ENCODE measurements at places on chromosomes 4 and X.
A peak's percentile ranks its signal among the peaks of the same experiment; 100 is the strongest.

DNA sequence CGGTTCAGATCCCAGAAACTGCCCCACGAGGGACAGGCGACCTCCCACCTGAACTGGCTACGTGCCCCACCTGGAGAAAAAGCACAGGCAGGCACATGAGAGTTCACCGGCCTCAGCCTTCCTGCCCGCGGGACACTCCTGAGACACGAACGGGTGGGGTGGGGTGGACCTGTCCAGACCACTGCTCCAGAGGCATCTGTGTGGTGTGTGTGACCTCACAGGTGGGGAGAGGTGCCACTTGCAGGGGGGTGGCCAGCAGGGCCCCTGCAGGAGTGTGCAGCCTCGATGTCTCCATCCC lies 18.5 kb downstream of the NELFA start:
- no peak for DNase-seq

GRCh38 chr4:184380707-184381106 lies 93.6 kb downstream of the IRF2 start:
- no peak for DNase-seq

DNA sequence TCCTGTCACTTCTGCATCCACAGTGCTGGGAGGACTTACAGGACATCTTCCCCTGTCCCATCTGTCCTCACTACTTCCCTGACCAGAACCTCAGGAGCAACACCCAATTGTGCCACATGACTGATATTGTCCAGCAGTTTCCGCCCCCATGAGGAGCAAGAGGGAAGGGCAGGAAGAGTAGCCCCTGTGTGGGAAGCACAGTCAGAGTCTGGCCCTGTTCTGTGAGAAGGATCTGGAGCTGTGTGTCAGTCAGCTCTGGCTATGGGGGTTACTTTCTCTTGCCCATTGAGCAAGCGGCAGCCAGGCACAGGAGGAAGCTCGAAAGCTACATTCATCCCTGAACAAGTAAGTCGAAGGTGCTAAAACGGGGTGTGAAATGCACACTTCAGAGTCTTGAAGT lies 14.8 kb upstream of the TRIM60 start:
- no peak for DNase-seq

- no peak for DNase-seq
These were observed 55.6 kb downstream of the MAP7D2 start for GRCh38 chrX:20060961-20061748.

DNA sequence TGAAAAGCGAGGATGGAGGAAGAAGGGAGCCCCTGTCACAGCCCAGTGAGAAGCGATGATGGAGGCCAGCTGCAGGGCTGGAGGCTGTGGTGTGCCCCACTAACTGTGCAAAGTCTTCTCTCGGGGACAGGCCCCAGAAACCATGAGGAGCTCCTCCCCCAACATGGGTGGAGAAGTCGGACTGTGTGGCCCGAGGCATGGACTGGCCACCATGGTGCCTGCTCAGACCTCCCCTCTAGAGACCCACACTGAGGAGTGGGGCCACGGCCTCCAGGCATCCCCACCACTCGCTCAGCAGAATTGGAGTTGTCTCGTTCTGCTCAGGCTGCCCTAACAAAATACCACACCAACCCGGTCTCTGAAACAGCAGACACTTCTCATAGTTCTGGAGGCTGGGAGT lies 12.2 kb upstream of the PDE6B start:
- DNase-seq: no peak

DNA sequence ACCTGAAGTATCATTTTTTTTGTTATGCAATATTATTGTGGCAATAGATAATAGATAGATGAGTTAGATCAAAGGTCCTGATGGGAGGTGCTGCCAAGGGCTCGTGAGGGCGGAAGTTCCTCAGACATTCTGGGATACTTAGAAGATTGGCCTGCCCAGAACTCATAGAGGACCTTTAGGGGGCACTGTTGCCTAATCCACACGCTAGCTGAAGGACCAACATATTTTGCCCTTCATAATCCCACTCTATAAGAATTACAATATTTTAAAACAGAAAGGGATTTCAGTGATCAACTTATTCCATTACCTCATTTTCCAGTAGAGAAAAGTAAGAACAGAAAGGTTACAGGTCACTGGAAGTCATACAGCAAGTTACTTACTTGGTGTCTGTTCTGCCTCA lies 22.9 kb upstream of the COX7B2 start:
- DNase-seq: peak; percentile 70

GRCh38 chrX:18549643-18550042 lies 122.3 kb downstream of the RS1 start:
- no peak for DNase-seq

GRCh38 chr4:36363024-36363423 lies 81.6 kb downstream of the DTHD1 start:
- DNase-seq: no peak

- no peak for DNase-seq
These were observed 39.2 kb upstream of the HS3ST1 start for GRCh38 chr4:11467931-11468330.

DNA sequence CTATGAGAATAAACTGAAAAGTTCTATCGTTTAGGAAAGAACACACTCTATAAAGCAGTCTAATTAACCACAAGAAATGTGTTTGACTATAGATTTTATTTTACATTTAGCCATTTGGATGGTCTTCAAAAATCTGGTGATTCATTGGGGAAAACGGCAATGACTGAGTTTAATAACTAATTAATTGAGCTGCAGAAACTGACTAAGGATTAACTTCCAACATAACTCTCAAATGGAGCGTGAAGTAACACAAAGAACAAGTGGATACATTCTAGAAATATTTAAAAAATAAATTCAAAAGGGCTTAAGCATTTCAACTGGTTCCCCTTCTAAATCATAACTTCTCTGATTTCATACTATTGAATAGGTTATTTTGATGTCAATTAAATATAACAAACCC lies 1582.4 kb downstream of the PCDH18 start:
- DNase-seq: no peak

DNA sequence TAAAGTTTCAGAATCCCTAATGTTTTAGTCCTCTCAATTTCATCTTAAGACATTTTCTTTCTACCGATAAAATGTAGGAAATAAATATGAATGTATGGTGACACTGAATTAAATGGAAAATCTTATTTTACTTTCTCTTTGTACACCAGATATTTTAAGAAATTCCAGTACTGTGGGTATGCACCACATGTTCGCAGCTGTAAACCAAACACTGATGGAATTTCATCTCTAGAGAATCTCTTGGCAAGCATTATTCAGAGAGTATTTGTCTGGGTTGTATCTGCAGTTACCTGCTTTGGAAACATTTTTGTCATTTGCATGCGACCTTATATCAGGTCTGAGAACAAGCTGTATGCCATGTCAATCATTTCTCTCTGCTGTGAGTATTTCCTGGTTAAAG lies 26.9 kb downstream of the C4orf46 start:
- DNase-seq: no peak

DNA sequence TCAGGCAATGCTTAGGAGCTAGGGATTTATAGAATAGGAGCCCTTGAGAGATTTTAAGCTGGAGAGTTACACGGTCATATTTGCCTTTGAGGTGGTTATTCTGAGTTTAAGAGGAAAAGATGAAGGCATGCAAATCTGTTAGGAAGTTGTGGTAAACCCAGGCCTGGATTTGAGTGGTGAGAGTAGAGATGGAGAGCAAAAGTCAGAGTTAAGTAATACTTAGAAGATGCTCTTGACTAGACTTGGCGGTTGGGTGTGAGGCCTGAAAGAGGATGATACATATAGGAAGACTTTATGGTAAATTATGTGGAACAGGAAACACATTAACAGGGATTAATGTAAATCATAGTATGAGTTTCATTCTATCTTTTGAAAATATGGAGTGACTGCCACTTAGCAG lies 136.0 kb upstream of the ARX start:
- no peak for DNase-seq

- no peak for DNase-seq
These were observed 71.2 kb upstream of the PRSS48 start for GRCh38 chr4:151205722-151206121.

All from IMR-90 (cell line).